ENCODE measurements at places on chromosomes 6 and 20. TPM values are rescaled to one million over a fixed set of nuclear protein-coding genes. Genes with fewer than 3 reads are reported as not detected.

GRCh38 chr6:48139818-48140614 is 29.0 kb upstream of the PTCHD4 start:
- no peak for DNase-seq

DNA sequence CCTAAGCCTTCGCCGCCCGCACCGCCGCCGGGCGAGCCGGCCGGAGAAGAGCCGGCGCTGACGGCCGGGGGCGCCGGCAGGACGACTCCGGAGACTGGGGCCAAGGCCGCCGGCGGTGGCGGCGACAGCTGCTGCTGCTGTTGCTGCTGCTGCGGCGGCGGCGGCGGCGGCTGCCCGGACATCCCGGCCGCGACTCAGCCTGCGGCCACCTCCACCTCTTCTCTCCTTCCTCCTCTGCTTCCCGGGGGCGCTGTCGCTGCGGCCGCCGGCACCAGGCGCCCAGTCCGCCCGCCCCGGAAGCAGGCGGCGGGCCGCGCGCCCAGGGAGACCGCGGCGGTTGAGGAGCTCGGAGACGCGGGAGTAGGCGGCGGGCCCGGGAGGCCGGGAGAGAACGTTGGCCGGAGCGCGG is 307 bp downstream of the RANBP9 start:
- no peak for DNase-seq

GRCh38 chr6:53651205-53651763 is 14.3 kb downstream of the KLHL31 start:
- DNase-seq: peak; percentile 81

DNA sequence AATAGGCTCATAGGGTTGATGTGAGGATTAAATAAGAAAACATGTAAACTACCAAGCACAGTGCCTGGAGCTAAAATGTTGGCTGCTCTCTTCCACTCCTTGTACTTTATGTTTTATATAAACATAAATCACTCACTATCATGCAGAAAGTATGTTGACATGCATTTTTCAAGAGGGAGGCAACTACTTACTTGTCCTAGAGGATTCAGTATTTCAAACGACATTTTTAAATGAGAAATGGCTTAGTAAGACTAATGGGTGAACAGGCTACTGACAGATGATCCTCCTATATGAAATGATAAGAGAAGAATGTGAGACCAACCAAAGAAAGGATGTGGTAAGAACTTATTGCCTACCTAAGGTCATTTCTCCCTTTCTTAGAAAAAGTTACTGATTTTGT is 21.0 kb downstream of the LATS1 start:
- no peak for DNase-seq

DNA sequence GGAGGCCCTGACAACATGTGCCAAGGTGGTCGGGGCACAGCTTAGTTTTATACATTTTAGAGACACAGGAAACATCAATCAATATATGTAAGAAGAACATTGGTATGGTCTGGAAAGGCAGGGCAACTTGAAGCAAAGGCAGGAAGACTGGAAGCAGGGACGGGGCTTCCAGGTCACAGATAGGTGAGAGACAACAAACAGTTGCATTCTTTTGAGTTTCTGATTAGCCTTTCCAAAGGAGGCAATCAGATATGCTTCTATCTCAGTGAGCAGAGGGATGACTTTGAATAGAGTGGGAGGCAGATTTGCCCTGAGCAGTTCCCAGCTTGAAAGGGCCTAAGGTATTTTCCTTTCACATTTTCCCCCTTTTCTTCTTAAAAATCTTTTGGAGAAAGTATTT is 311.0 kb upstream of the RGS17 start:
- no peak for DNase-seq

DNA sequence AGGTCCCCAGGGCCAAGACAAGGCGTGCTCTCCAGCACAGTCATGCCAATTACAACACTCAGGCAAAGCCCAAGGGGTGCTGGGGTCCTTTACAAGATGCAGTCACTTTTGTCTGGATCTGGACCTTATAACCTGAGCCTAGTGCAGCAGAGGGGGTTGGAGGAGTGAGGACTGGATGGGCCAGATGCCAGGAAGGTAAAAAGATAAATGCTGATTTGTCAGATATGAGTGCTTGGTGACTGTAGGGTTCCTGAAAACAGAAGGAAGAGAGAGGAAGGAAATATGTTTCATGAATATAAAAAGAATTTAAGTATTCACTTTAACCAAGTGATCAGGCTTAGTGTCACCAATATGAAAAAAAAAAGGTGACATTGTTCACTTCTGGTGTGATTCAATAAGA is 43.4 kb upstream of the TFAP2A start:
- no peak for DNase-seq

- no peak for DNase-seq
Measured at GRCh38 chr6:70398783-70399728, 14.3 kb upstream of the FAM135A start.

DNA sequence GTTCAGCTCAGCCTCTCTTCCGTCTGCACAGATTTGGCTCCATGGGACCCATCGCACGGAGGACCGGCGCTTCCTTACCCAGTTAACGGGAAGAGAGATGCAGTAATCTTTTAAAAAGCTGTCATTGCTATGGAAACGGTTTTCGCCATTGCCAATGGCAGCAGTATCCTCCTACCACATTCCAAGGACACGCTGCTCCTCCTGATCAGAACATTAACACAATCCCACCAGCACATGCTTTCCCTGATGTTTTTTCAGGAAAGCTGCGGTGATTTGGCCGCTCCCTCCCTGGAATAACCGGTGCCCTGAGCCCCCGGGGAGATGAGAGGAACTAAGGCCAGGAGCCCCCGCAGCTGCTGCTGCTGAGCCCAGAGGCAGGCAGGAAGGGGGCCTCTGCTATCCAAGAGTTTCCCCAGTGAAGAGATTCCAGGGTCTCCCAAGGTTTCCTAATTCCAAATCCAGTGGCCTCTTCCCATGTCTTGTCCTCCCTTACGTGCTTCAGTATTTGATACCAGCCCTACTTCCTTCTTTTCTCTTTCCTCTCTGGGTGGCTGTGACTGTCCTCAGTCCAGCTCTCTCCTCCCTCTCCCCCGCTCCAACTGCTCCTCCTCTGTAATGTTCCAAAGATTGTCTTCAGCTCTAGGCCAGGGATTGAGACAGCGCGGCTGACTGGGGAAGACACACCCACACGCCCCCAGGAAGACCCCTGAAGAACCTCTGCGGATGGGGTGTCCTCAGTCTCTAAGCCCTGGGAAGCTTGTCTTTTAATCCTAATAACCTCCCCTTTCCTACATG is 2.6 kb downstream of the BNIP5 start:
- no peak for DNase-seq

- DNase-seq: peak; percentile 80
Measured at GRCh38 chr6:42726485-42727086, 4.2 kb upstream of the PRPH2 start.

DNA sequence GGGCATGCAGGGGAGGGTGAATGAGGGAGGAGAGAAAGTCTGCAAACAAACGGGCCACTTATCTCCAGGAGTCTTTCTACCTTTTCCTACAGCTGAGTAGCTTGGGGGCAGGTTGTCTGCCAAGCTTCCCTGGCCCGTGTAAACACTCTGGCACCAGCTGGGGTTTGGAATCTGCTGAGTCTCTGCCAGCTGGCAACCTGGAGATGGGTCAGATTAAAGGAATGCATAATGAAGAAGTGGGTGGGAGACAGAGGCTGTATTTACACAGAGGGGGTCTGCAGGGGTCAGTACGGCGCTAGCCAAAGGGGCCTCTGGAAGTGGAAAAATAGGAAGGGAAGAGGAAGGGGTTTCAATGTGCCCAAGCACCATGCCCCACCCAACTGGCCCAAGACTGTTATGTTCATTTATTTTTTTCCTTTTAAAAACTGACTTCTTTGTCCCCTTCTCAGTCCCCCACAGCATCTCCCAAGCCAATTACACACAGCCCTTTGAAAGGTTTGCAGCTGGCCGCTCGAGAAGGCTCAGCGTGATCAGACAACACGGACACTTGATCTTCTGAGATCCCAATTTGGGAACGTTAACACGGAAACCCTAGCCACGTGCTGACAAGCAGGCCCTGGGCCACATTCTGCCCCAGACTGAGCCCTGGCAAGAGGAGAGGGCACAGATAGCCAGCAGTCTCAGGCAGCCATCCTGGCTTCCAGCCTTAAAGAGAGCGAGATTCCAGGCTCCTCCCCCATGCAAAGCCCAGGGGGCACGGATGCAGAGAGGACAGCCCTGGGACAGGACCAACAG is 25.2 kb downstream of the TRAM2 start:
- DNase-seq: no peak

- no peak for DNase-seq
Measured at GRCh38 chr20:36246401-36246800, 10.1 kb downstream of the AAR2 start.

DNA sequence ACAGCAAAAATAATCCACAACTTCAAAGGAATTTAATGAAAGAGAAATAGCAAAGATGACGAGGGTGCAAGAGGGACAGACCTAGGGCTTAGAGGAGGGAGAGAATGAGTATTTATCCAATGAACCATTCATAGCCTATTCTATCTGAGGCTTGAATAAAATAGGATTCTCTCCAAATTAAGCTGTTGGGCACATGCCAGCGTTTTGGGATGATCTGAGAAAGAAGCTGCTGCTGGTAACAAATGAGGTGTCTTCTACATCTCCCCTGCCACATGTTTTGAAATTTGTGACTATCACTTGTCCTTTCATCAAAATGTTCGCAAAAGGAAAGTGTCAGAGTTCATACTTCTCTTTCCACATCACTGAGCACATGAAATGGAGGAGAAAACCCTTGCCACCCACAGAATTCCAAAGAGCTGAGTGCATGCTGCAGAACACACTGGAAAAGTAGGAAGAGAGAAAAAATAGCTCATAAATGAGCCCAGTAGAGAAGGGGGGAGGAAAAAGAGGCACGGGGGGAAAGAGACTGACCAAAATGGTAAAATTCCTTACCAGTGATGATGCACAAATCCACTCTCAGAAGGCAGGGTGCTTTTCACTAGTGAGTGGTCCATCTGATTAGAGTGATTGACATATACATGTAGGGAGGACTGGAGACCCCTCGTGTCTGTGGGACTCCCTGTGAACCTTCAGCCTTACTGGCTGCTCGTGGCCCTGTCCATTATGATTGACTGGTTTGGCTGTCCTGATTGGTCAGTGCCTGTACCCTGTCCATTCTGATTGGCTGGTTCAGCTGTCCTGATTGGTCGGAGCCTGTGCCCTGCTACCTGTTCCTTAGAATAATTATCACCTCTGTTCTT is 180.5 kb downstream of the OGFRL1 start:
- DNase-seq: no peak

DNA sequence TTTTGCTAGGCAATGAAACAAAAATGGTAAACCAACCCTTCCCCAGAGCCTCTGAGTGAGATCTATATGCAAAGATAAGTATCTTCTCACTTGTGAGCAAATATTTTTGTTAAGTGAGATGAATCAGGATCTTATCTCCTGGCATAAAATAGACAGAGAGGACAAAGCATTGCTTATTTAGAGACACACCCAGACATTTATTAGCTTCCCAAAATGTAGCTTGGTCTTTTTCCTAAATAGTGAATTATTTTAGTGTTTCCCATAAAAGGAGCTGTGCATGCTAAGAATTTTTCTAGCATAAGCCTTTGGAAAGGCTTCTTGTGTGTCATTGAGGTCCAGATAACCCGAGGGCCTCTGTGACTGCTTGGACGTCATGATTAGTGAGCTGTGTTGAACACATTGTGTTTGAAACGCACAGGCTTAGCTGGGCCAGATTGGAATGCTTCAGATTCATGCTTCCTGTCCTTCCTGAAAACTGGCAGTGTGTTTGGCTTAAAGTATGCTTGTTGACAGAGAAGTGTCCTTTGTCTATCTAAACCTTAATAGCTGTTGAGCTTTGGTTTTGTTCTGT is 16.5 kb downstream of the MTHFD1L start:
- no peak for DNase-seq

DNA sequence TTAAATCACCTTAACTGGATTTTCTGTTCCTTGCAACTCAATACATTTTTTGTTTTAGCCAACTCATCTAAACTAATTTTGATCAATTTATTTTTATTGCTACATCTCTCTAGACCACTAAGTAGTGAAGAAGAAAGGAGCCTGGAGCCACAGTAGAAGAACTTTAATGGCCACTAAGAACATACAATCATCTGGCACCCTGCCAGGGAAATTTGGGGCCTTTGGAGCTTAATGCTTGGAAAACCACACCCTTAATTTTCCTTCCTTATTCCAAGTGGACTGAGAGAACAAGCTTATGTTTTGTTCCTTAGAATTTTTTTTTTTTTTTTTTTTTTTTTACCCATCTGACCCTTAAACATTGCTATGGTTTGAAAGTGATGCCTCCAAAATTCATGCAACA is 12.0 kb upstream of the GMDS start:
- DNase-seq: no peak

- DNase-seq: peak; percentile 71
Measured at GRCh38 chr6:56359201-56359899, 112.0 kb upstream of the COL21A1 start.

DNA sequence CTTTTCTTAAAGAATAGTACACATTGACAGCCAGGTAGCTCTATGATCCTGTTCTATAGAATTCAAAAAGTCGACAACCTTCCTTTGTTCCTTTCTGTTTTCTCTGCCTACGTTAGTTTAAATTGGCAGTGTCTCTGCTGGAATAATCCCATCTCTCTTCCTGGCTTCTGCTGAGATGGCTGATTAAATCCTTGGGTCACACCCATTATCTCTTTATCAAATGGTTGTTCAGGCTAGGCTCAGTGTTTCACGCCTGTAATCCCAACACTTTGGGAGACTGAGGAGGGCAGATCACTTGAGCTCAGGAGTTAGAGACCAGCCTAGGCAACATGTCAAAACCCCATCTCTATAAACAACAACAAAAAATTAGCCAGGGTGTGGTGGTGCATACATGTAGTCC is 44.4 kb downstream of the HFE start:
- DNase-seq: no peak

- DNase-seq: no peak
Measured at GRCh38 chr6:107853230-107853629, 29.1 kb upstream of the SCML4 start.

- DNase-seq: no peak
Measured at GRCh38 chr6:143878272-143878760, 14.0 kb downstream of the ZC2HC1B start.

- DNase-seq: no peak
Measured at GRCh38 chr6:53662457-53662856, 3.1 kb downstream of the KLHL31 start.

GRCh38 chr20:19649041-19649440 is 109.0 kb upstream of the RIN2 start:
- no peak for DNase-seq

DNA sequence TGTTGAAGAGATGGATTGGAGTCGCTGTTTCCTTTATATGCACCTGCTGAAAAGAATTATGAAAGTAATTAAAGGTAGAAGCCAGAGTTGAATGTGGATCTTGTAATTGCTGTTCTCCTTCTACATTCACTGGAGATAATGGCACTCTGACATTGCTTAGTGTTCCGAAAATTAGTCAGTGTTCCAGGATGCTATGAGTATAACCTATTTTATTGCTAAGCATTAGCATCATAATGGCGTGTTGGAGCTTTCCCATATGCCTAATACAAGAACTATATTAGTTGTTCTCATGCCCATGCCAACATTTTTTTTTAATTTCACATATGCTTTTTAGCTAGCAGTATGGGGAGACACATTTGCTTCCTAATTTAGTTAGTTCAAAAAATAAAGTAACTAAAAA is 236.4 kb downstream of the ARHGAP18 start:
- no peak for DNase-seq

GRCh38 chr6:66675906-66676305 is 968.9 kb upstream of the EYS start:
- no peak for DNase-seq

Gene UNC5CL
- total RNA-seq: 2.4 TPM

Gene PRKN
- 1.00 TPM for total RNA-seq

Gene ABRACL
- 182 TPM for total RNA-seq

Gene TMC2
- not detected for total RNA-seq

Gene SPTLC3
- 0.26 TPM for total RNA-seq

Gene PTGIS
- total RNA-seq: 1.8 TPM

Gene FBXO5
- total RNA-seq: 41.8 TPM

Gene SEC63
- 95.9 TPM for total RNA-seq

Gene C20orf202
- not detected for total RNA-seq

Measured in activated CD4-positive, alpha-beta memory T cell treated with anti-CD3 and anti-CD28 coated beads for 36 hours (primary cell).